ENCODE measurements at places on chromosomes 3 and 15.
A peak's percentile ranks its signal among the peaks of the same experiment; 100 is the strongest.

DNA sequence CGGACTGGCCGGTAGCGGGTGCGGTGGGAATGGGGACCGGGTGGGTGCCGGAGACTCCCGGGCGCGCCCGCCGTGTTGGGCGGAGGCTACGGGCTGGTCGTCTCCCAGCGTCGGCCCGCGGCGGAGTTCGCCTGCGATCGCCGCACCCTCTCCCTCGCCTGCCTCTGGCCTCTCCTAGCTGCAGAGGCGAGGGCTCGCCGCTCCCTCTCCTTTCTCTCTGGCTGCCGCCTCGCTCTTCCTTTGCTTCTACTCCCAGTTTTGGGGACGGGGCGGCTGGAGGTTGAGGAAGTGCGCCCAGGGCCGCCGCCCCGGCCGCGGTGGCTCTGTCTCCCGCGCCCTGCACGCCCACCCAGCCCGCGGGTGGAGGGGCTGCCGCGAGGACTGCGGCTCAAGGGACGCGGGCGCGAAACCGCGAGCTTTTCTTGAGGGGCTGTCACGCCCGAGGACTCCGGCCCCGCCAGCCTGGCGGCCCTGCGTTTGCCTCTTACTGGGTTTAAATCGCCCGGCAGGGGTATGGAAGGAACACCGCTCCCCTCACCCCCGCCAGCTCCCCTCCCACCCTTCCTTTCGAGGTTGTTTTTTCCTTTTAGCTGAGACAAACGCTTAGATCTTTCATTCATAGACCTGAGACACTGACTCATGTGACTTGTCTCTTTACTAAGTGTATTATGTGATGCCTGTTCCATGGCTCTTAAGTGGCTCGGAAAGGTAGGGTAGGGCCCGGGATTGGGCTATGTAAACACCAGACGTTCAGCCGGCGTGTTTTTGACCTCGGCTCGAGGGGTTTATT lies 654 bp downstream of the PIK3CA start:
- DNase-seq = peak; percentile 18
- H3K27ac ChIP-seq = no peak overlapping the region
- H3K4me3 ChIP-seq = no peak overlapping the region
- peaks cover 21% of the 10 kb centered on the region for H3K4me1 ChIP-seq

- peaks cover 60% of the 10 kb centered on the region for H3K27me3 ChIP-seq
- DNase-seq = peak; percentile 30
- no peaks in the 10 kb centered on the region for H3K36me3 ChIP-seq
These were observed at the start of gene SCG3 for GRCh38 chr15:51681303-51681963. Gene SCG3, plus strand, starts transcription at chr15:51681503. Its CDS starts 253 bp downstream, at chr15:51681756.

DNA sequence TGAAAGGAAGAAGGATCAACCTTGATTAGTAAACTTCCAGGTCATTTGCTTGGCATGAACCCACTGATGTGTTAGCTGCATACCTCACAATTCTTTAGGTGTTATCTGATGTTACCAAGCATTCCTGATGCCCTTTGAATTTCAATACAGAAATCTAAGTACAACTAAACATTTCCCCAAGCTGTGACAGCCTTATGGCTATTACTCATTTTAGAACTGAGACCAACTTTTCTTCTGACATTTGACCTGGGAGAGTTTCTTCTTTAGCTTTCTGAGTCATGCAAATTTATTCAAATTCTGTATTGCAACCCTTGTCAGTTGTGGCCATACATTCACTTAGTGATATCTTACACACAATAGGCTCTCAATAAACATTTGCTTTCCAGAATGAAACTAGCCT lies 124.3 kb downstream of the TIGIT start:
- H3K4me3 ChIP-seq = no peak overlapping the region
- no peaks in the 10 kb centered on the region for H3K27me3 ChIP-seq
- H3K36me3 ChIP-seq = peaks cover 6% of the 10 kb centered on the region
- H3K4me1 ChIP-seq = no peaks in the 10 kb centered on the region
- DNase-seq = no peak
- no peak overlapping the region for H3K27ac ChIP-seq

DNA sequence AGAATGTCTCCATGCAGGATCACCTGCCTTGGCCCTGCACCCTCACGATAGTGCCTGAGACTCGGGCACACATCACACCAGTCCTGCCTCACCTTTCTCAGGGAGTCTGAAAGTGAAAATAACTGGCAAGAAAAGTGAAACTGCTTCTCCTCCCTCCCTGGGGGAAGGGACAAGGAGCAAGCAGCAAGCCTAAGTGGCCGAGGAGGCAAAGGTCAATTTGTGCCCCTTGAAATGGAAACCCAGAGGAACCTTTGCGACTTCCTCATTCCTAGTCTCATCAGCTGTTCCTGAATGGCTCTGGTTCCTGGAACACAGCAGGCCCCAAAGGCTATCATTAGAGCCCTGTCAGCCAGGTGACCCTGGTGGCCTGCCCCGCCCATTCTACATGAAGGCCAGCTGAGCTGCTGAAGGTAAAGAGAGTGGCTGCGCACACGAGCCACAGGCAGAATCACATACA lies 28.0 kb upstream of the SLCO2A1 start:
- no peak for DNase-seq
- H3K4me1 ChIP-seq = no peaks in the 10 kb centered on the region
- no peaks in the 10 kb centered on the region for H3K36me3 ChIP-seq
- peaks cover 35% of the 10 kb centered on the region for H3K27me3 ChIP-seq
- H3K27ac ChIP-seq = no peak overlapping the region

GRCh38 chr15:57384816-57385215 lies 8.5 kb downstream of the CGNL1 start:
- H3K27me3 ChIP-seq = peaks cover 74% of the 10 kb centered on the region
- no peak overlapping the region for H3K27ac ChIP-seq
- DNase-seq = no peak

GRCh38 chr15:71465131-71465955 lies 345.0 kb upstream of the NR2E3 start:
- H3K36me3 ChIP-seq = no peaks in the 10 kb centered on the region
- H3K27ac ChIP-seq = no peak overlapping the region
- peaks cover 32% of the 10 kb centered on the region for H3K27me3 ChIP-seq
- H3K4me3 ChIP-seq = no peak overlapping the region

DNA sequence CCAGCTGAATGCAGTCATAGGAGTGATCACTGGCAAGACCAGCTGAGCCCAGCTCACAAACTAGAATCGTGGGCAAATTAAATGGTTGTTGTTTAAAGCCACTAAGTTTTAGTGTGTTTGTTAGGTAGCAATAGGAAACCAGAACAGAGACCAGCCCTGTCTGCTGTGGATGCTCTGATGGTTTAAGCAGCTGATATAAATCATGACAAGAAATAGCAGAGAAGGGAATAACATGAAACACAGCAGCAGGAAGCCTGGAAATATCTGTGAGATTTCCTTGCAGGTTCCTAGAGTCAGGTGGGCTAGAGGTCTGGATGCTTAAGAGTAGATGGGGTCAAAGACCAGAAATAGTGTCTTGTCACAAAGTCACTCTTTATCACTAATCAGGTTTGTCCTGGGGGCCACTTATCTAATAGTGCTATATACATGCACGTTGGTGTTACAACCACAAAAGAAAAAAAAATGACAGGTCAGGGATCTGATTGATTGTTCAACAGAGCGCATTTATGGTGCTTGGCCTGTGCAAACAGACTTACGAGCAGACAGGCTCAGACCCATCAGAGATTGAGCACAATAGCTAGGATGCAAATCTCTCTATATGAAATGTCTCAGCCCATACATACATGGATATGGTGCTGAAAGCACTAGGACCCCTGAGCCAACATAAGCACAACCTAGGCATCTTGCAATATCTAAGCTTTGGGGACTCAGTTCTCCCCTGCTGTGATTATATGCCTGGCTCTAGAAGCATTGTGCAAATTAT lies 967.7 kb downstream of the AGBL1 start:
- DNase-seq = no peak
- no peaks in the 10 kb centered on the region for H3K36me3 ChIP-seq
- no peak overlapping the region for H3K4me3 ChIP-seq

DNA sequence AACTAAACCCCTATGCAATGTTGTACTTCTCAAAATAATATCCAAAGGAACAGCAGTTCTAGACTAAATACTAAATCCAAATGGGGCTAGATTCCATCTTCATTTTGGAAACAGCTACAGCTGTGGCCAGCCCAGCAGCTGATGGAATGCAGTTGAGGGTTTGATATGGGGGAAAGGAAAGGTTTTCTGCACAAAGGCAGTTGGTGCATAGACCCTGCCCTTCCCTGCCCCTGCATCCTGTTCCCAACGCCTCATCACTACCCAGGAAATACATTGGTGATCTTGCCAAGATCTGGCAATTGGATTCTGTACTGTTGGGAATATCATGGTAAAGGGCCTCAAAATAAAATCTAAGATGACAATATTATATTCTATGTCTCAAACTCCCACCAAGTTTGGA lies 43.9 kb downstream of the DTWD1 start:
- no peak overlapping the region for H3K27ac ChIP-seq
- peaks cover 12% of the 10 kb centered on the region for H3K27me3 ChIP-seq
- DNase-seq = no peak
- H3K36me3 ChIP-seq = no peaks in the 10 kb centered on the region

DNA sequence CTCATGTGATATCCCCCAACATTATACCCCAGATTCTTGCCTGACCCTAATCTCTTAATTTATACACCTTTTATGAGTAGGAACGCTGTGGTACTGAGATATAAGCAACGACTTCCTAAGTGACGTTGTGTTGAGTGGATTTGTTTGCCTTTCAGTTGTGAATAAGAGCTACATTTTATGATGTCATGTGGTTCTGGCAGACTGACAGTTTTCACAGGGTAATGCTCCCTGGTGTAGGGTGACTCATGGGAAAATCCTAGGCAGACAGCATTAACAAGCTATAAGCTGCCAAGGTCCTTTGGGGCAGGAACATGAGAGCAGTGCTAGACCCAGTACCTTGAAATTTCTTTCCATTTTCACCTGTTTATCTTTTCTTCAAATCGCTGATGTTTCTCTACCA lies 11.2 kb downstream of the C3orf52 start:
- peaks cover 6% of the 10 kb centered on the region for H3K4me1 ChIP-seq
- no peaks in the 10 kb centered on the region for H3K36me3 ChIP-seq
- no peak for DNase-seq
- no peak overlapping the region for H3K27ac ChIP-seq
- peaks cover 26% of the 10 kb centered on the region for H3K27me3 ChIP-seq
- H3K4me3 ChIP-seq = no peak overlapping the region

- no peaks in the 10 kb centered on the region for H3K4me1 ChIP-seq
- H3K27ac ChIP-seq = no peak overlapping the region
- no peaks in the 10 kb centered on the region for H3K36me3 ChIP-seq
- H3K4me3 ChIP-seq = no peak overlapping the region
- DNase-seq = no peak
These were observed 208.9 kb upstream of the CFAP20DC start for GRCh38 chr3:59258550-59259260.

- peaks cover 4% of the 10 kb centered on the region for H3K4me1 ChIP-seq
- no peak overlapping the region for H3K27ac ChIP-seq
- no peak overlapping the region for H3K4me3 ChIP-seq
- no peak for DNase-seq
- peaks cover 59% of the 10 kb centered on the region for H3K27me3 ChIP-seq
- H3K36me3 ChIP-seq = no peaks in the 10 kb centered on the region
These were observed 723 bp downstream of the CPNE4 start for GRCh38 chr3:132034097-132034485.

GRCh38 chr3:76242886-76243753 lies 457.8 kb upstream of the ZNF717 start:
- no peaks in the 10 kb centered on the region for H3K36me3 ChIP-seq
- H3K4me1 ChIP-seq = no peaks in the 10 kb centered on the region
- no peaks in the 10 kb centered on the region for H3K27me3 ChIP-seq
- no peak for DNase-seq
- H3K27ac ChIP-seq = no peak overlapping the region

- H3K4me3 ChIP-seq = peak overlapping the region; percentile 5
- peak overlapping the region; percentile 84 for H3K27ac ChIP-seq
- DNase-seq = no peak
- peaks cover 30% of the 10 kb centered on the region for H3K4me1 ChIP-seq
- peaks cover 6% of the 10 kb centered on the region for H3K36me3 ChIP-seq
- H3K27me3 ChIP-seq = no peaks in the 10 kb centered on the region
These were observed 115.1 kb downstream of the LIPC start for GRCh38 chr15:58546635-58547627.

GRCh38 chr3:14552717-14553116 lies 12.6 kb upstream of the GRIP2 start:
- H3K36me3 ChIP-seq = no peaks in the 10 kb centered on the region
- H3K27me3 ChIP-seq = peaks cover 82% of the 10 kb centered on the region
- H3K27ac ChIP-seq = no peak overlapping the region

DNA sequence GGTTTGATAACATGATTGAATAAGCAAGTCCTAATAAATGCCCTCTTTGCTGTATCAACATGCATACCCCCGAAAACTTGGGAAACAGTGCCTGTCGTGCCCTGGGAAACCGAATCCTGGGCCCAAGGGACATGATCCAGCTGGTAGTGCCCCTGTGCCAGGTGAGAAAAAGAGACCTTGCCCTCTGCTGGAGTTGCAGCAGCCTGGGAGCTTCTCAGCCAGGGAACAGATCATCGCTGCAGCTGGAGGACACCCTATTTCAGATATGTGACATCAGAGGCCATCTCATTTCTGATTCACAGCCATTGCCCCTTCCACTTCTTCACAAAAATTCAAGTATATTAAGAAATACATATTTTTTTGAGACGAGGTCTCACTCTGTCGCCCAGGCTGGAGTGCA lies 32.3 kb downstream of the STOML1 start:
- peak overlapping the region; percentile 63 for H3K4me3 ChIP-seq
- H3K27ac ChIP-seq = peak overlapping the region; percentile 86
- peaks cover 1% of the 10 kb centered on the region for H3K36me3 ChIP-seq
- no peaks in the 10 kb centered on the region for H3K27me3 ChIP-seq
- DNase-seq = no peak

GRCh38 chr3:195208183-195208582 lies 62.8 kb downstream of the XXYLT1 start:
- no peak overlapping the region for H3K27ac ChIP-seq
- no peaks in the 10 kb centered on the region for H3K27me3 ChIP-seq
- peaks cover 26% of the 10 kb centered on the region for H3K4me1 ChIP-seq
- H3K36me3 ChIP-seq = peaks cover 3% of the 10 kb centered on the region
- no peak for DNase-seq

DNA sequence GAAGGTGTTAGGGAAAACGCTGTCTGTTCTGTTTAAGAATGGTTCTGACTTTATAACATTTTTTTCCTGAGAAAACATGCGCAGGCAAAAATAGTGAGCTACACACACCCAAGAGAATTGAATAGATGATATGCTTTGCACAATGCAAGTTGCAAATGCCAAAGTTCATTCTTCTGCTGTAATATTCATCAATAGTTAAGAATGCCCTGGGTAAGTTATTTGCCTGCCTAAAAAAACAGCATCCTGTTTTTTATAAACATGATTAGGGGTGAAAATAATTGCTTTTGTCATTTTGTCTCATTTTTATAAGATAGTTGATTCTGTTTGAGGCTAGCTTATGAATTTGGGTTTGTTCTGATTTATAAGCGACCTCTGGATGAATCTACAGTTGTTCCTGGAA lies 99.4 kb downstream of the DTWD1 start:
- DNase-seq = no peak
- H3K4me1 ChIP-seq = no peaks in the 10 kb centered on the region
- no peak overlapping the region for H3K4me3 ChIP-seq
- no peak overlapping the region for H3K27ac ChIP-seq
- no peaks in the 10 kb centered on the region for H3K36me3 ChIP-seq

- H3K36me3 ChIP-seq = no peaks in the 10 kb centered on the region
- DNase-seq = no peak
- no peaks in the 10 kb centered on the region for H3K4me1 ChIP-seq
- H3K27me3 ChIP-seq = peaks cover 21% of the 10 kb centered on the region
- H3K27ac ChIP-seq = no peak overlapping the region
These were observed 158.8 kb downstream of the SSR3 start for GRCh38 chr3:156395961-156396710.

Measured in effector memory CD8-positive, alpha-beta T cell (primary cell).